NCI-H2227 treated with DMSO at 0.1 percent for 48 hours (cell line): ENCODE measurements at places on chromosomes 16 and 17.
A peak's percentile ranks its signal among the peaks of the same experiment; 100 is the strongest.

- DNase-seq, result no peak
Observed at GRCh38 chr16:58048494-58049231, 23.1 kb downstream of the MMP15 start.

- DNase-seq, result no peak
Observed at GRCh38 chr16:54418903-54419302, 132.3 kb upstream of the IRX3 start.

GRCh38 chr16:69526831-69527655, 38.7 kb upstream of the NFAT5 start:
- DNase-seq, result no peak

- no peak for DNase-seq
Observed at GRCh38 chr17:6457688-6458459, 13.6 kb downstream of the PIMREG start.

DNA sequence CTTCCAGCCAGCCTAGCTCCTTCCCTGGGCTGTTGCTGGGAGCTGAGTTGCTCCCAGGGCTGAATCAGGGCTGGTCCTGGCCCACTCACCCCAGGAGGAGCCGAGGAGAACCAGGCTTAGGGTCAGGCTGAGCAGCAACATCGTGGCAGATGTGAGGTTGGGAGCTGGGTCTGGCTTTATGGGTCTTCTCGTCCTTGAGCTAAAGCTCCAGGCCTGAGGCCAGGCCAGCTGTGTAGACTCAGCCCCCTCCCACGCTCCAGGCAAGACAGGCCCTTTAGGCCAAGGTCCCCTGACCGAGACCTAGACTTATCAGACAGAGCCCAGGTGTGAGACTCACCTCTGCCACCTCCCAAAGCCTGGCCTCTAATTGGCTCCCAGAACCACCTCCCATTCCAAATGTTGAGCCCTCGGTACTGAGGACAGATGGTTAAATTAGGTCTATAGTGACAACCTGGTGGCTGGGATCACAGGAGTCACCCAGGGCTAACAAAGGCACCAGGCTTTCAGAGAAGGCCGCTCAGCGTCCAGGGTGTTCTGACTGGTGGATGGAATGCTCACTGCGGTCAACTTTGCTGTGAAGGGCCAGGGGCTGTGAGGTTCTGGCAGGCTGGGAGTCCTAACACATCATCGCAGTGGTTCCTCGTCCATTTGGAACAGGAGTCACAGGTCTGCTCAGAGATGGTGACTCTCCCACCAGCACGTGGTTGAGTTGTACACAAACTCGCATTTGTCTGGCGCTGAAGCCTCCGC, at the start of gene CTRL:
Gene CTRL (minus strand): TSS at position 151 of the 750 bp plus-strand sequence. CDS start 10 bp downstream, at position 141.
- DNase-seq, result no peak

GRCh38 chr16:11328172-11329070, 16.8 kb upstream of the RMI2 start:
- DNase-seq, result no peak

DNA sequence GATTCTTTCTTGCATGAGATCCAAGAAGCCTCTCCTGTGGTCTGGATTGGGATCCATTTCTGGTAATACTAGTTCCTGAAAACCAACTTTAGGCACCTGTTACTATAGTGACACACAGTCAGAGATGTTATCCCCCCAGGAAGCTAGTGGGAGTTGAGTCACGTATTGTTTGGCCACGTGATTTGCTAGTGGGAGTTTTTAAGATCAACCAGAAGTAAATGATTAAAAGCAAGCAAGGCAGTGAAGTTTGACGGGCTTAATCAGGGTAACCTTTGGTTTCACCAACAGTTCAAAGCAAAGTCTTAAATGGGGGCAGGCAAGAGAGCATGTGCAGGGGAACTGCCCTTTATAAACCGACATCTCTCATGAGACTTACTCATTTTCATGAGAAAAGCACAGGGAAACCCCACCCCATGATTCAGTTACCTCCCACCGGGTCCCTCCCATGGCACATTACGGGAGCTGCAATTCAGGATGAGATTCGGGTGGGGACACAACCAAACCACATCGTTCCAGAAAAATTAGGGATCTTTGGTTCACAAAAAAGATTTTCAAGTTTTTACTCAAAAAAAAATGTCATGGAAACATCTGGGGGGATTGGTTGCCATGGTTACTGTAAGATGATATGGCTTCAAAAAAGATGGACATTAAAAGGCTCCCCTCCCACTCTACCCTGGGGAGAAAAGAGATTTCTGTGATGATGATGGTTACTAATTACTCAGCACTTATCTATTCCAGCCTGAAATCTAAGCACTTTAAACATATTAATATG, 483.1 kb upstream of the ERCC4 start:
- DNase-seq, result no peak

DNA sequence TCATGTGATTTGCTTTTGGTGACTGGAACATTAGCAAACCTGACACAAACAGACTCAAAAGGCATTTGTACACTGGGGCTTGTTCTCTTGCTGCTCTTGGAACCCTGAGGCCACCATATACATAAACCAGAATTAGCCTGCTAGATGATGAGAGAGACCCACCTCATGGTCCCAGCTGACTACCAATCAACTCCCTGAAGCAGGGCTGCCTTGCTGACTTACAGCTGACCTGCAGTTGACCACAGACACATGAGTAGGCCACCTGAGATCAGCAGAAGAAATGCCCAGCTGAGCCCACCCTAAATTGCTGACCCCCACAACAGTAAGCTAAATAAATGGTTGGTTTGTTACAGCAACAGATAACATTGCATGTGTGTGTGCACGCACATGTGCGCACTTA, 28.7 kb downstream of the BRIP1 start:
- no peak for DNase-seq

GRCh38 chr16:74577882-74578366, 29.0 kb downstream of the GLG1 start:
- peak; percentile 12 for DNase-seq

DNA sequence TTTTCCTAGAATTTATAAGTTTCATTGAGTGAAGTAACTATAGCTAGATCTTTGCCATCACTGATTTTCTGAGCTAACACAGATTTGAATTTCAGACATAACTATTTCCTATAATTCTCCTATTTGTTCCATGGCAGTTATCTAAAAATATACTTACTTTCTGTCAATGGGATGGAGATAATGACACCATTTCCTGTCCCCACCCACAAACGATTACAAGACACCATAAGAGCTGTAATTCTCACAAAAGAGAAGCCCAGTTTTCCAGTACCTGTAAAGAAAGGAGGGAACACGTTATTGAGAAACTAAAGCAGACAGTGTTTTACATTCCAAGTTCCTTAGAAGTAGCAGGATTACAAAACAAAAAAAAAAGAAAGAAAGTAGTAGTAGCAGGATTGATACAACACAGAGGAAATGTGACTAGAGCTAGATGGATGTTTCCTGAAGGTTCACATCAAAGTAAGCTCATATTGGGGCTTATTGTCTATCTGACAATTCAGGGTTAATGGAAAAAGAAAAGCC, 110.9 kb upstream of the TOB1 start:
- DNase-seq, result no peak

GRCh38 chr17:39219647-39220154, 6.0 kb downstream of the STAC2 start:
- DNase-seq, result no peak

- DNase-seq, result no peak
Observed at GRCh38 chr17:37068266-37068665, 119.5 kb downstream of the AATF start.

DNA sequence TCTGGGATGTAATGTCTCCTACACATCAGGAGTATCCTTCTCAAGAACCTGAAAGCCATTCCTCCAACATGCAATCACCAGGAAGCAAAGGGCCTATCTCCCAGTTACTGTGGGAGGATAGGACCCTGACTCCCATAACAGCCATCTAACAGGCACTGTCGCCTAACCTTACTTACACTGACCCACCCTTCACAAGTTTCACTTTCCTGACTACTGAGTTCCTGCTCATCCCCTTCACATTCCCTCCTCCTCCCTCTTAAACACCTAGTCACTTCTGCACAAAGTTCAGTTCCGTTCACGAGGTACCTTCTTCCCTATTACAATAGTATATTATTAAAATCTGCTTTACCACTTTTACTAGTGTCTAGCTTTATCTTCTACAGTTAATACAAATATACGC, 1.3 kb downstream of the C17orf67 start:
- DNase-seq, result no peak

GRCh38 chr17:41986634-41987033, 20.0 kb downstream of the CNP start:
- no peak for DNase-seq

- DNase-seq, result peak; percentile 66
Observed at GRCh38 chr17:64661976-64662773, at the start of gene SMURF2. TSS of gene SMURF2 (minus strand) at chr17:64662307. CDS start at chr17:64661880, 427 bp downstream.

- DNase-seq, result no peak
Observed at GRCh38 chr17:77388384-77389306, 247.9 kb downstream of the SEC14L1 start.

DNA sequence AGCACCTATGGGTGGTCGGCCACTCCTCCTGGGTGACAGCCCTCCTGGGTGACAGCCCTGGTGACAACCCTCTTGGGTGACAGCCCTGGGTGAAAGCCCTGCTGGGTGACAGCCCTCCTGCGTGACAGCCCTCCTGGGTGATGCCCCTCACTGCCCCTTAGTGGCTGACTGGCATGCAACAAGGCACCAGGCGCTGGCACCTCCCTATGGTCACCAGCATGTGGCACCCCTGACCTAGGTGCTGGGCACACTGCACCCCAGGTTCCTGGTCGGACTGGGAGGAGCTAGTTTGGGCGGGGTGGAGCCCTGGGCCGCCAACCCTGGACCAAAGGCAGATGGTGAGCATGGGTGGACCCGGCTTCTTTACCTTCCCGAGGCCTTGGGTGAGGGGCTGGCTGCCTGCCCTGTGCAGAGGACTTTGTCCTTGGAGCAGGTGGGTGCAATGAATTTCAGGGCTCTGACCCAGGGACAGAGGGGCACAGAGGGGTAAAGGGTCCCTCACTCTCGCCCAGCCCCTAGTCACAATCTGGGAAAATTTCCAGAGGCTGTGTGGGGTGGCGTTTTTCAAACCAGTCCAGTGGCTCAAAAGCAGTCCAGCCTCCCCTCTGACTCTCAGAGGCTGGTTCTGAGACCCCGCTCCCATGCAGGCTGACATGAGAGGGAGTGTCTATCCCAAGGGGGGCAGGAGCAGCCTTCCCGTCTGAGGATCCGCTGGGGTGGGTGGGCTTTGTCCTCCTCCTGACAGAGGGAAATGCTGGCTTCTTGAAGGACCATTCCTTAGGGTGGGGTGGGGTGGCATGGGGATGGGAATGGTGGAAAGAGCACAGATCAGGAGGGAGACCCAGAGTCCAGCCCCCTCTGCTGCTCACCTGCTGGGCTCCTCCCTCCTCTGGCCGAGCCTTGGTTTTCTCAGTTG, 25.9 kb upstream of the TNFRSF13B start:
- DNase-seq, result no peak
